CD8-positive, alpha-beta memory T cell (primary cell): ENCODE measurements at places on chromosomes 12 and 14. TPM values are rescaled to one million over a fixed set of nuclear protein-coding genes. Genes with fewer than 3 reads are reported as not detected.

GRCh38 chr14:77076113-77076631, 21.9 kb upstream of the CIPC start:
- H3K27ac ChIP-seq, result no peak overlapping the region
- H3K4me3 ChIP-seq, result no peak overlapping the region
- no peaks in the 10 kb centered on the region for H3K27me3 ChIP-seq
- H3K4me1 ChIP-seq, result no peaks in the 10 kb centered on the region
- no peak for DNase-seq

DNA sequence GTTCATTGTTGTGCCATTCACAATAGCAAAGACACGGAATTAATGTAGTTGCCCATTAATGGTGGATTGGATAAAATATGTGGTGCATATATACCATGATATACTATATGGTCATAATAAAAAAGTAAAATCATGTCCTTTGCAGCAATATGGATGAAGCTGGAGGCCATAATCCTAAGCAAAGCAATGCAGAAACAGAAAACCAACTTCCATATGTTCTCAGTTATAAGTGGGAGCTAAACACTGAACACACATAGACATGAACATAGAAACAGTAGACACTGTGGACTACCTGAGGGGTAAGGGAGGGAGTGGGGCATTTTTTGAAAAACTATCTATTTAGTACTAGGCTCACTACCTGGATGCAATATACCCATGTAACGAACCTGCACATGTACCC, 3.0 kb upstream of the ERP27 start:
- H3K27me3 ChIP-seq, result no peaks in the 10 kb centered on the region
- no peak for DNase-seq
- peaks cover 45% of the 10 kb centered on the region for H3K36me3 ChIP-seq
- H3K27ac ChIP-seq, result no peak overlapping the region
- peaks cover 43% of the 10 kb centered on the region for H3K4me1 ChIP-seq

DNA sequence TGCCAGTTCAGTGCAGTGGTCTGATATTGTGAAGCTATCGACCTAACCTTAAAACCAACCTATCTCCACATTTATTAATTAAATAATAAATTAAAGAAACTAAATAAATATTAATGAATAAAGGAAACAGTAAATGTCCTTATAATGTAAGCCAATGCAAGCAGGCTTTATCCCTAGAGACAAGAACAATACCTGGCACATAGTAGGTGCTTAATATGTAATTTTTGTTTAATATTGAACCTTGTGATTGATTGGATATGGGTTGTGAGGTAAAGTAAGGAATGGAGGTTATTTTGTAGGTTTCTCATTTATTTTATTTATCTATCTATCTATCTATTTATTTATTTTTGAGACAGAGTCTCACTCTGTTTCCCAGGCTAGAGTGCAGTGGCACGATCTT, 7.8 kb upstream of the TUBA1B start:
- H3K4me3 ChIP-seq, result no peak overlapping the region
- no peaks in the 10 kb centered on the region for H3K4me1 ChIP-seq
- no peak for DNase-seq
- H3K27ac ChIP-seq, result no peak overlapping the region
- no peaks in the 10 kb centered on the region for H3K36me3 ChIP-seq

TMEM121 gene
- 3.8 TPM for polyA plus RNA-seq

CCDC197 gene
- polyA plus RNA-seq, result not detected

KRT2 gene
- polyA plus RNA-seq, result 0.16 TPM

TMEM260 gene
- polyA plus RNA-seq, result 10.5 TPM

SDR9C7 gene
- not detected for polyA plus RNA-seq
